ENCODE measurements at places on chromosomes 1 and 21. TPM values are rescaled to one million over a fixed set of nuclear protein-coding genes. Genes with fewer than 3 reads are reported as not detected.

S100A2 gene
- 0.50 TPM for total RNA-seq

TP73 gene
- 0.45 TPM for total RNA-seq

GRCh38 chr1:196115646-196116045 is 492.6 kb downstream of the KCNT2 start:
- ATAC-seq: peak; percentile 91

- ATAC-seq: no peak
Observed at GRCh38 chr1:69920426-69920825, 285.0 kb downstream of the LRRC40 start.

CCDC181 gene
- 0.75 TPM for total RNA-seq

EDEM3 gene
- total RNA-seq: 42.6 TPM

DCDC2B gene
- 0.71 TPM for total RNA-seq

DNA sequence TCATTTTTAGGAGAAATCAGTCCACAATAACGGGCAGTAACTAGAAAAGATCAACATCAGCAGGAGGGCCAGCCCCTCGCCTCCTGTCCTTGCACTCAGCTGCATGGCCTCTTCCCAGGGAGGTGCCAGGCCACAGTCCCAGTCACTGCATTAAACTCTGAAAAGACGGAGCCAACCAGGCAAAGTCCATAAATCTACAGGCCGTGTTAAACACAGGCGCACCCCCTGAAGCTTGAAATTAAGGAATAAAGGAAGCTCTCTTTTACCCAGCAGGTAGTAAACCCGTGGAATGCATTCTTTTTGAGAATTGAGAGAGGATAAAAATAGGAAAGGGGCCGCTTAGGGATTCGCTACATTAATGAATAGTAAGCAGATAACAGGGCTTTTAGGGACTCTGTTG is 18.4 kb downstream of the H6PD start:
- ATAC-seq: peak; percentile 17

DNA sequence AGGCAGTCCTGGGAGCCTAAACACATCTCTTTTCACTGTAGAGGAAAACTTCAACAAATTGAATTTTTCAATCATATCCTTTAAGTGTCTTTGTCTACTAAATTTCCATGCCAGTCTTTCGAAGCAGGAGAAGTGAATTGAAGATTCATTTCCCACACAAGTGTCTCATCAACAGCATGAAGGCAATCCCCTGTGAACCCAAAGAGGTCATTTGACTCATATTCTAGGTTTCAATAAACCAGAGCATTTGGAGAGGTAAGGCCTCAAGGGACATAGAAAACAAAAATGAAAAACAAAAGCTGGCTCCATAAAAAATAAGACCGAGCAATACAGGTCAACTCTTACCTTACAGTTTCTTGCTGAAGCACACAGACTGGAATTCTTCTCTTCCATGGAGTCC is 94.1 kb upstream of the ATP1B1 start:
- ATAC-seq: no peak

- no peak for ATAC-seq
Observed at GRCh38 chr21:42316891-42317290, 1.7 kb upstream of the TFF3 start.

DRAXIN gene
- not detected for total RNA-seq

RGS8 gene
- 12.1 TPM for total RNA-seq

ZBTB40 gene
- total RNA-seq: 17.7 TPM

- no peak for ATAC-seq
Observed at GRCh38 chr1:56639211-56639610, 5.9 kb upstream of the PRKAA2 start.

DNA sequence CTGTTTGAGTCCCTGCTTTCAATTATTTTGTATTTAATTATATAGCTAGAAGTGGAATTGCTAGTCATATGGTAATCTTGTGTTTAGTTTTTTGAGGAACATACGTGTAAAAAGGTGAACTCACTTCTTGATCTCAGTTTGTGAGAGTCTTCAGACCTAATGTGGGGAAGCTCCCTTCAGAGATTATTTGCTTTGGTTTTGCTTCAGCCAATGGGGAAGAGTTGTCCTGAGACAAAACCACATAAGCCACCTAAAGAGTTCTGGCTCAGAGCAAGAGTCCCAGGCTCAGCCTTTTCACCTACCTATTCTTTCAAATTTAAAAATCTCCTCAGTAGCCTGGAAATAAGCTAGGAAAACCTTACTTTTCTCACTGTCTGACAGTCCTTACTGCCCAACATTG is 138.4 kb downstream of the UCK2 start:
- no peak for ATAC-seq

GRCh38 chr1:7121622-7121988 is 336.4 kb downstream of the CAMTA1 start:
- ATAC-seq: no peak

SPRR2F gene
- total RNA-seq: not detected

- ATAC-seq: peak; percentile 43
Observed at GRCh38 chr1:87683196-87683956, 354.7 kb downstream of the LMO4 start.

- ATAC-seq: no peak
Observed at GRCh38 chr1:61213245-61214011, 131.1 kb downstream of the NFIA start.

GRCh38 chr1:78839704-78840277 is 166.7 kb downstream of the ADGRL4 start:
- no peak for ATAC-seq

DNA sequence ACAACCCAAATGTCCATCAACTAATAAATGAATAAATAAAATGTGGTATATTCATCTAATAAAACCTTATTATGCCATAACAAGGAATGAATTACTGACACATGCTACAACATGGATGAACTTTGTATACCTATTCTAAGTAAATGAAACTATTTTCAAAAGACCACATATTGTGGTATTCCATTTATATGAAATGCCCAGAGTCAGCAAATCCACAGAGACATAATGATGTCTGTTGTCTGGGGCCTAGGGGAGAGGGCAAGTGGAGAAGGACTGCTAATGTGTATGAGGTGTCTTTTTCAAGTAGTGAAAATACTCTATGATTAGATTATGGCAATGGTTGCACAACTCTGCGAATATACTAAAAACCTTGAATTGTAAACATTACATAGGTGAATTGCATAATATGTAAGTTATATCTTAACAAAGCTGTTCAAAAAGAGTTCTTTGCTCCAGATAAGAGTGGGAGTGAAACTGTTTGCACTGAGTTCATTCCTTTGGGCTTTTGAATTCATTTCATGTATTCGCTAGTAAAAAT is 464.2 kb downstream of the NUF2 start:
- no peak for ATAC-seq

Data from motor neuron (in vitro differentiated cells).